ENCODE measurements at places on chromosomes 12 and 14.
A peak's percentile ranks its signal among the peaks of the same experiment; 100 is the strongest.

DNA sequence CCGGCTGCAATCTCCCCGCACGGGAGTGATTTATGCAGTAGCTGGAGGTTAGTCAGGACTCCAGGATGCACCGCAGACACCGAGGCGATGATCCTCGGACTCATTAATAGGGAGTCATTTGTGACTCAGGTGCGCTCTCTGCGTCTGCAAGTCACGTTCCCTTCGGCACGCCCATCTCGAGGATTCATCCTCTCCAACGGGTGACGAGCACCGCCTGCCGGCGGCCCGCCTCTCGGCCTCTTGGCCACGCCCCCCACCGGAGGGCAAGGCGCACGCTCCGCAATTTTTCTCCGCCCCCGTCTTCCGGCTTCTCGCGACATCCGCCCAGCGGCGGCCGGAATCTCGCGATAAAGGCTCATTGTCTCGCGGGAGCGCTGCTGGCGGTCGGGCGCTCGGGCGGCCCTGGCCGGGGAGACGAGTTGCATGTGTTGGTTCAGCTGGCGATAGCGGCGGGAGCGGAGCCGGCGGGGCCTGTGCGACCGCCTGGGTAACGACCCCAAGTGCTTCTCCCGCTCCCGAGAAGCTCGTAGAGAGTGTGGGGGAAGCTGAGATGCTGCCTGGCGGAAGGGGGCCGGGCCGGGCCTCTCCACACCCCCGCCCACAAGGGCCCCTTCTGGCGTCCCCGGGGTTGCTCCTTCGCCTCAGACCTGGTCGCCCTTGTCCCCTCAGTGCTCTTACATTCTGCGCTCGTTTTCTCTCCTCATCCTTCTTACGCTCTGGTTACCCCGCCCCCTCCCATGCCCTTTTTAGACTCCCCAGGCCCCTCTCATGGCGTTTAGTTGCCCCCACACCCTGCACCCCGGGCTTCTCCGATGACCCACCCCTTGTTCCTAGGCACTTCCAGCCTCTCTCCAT lies at the start of gene DENR:
Gene DENR (plus strand): TSS at position 361 of the 855 bp plus-strand sequence. CDS start 878 bp downstream, outside the sequence.
- peak; percentile 99 for DNase-seq

- DNase-seq: no peak
Observed at GRCh38 chr12:120586206-120586605, 5.0 kb upstream of the POP5 start.

DNA sequence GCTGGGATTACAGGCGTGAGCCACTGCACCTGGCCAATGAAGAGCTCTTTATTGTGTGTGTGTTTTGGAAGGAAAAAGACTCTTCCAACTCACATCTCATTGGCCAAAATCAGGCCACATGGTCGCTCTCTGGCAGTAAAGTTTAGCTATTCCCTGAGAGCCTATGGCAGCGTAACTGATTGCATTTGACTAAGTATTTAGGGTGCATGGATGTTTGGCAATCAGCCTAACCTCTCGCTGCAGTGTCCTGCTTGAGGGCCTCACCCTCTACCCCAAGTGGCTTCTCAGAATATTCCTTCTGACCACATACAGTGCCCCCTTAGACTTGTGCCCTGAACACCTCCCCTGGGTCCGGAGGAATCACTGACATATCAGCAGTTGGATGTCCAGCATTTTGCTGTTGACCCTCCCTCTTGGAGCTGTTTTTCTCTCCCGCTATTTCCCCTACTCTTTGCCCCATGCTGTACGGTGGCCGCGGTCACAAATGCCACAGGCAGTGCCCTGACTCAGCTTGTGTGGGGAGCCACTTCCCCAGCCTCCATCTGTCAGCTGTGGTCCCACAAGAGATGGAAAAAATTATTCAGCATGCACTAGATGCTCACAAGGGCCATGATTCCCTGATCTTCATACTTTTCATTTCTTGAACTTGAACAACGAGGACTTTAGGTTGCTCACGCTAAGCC lies 9.5 kb downstream of the PHETA1 start:
- no peak for DNase-seq

DNA sequence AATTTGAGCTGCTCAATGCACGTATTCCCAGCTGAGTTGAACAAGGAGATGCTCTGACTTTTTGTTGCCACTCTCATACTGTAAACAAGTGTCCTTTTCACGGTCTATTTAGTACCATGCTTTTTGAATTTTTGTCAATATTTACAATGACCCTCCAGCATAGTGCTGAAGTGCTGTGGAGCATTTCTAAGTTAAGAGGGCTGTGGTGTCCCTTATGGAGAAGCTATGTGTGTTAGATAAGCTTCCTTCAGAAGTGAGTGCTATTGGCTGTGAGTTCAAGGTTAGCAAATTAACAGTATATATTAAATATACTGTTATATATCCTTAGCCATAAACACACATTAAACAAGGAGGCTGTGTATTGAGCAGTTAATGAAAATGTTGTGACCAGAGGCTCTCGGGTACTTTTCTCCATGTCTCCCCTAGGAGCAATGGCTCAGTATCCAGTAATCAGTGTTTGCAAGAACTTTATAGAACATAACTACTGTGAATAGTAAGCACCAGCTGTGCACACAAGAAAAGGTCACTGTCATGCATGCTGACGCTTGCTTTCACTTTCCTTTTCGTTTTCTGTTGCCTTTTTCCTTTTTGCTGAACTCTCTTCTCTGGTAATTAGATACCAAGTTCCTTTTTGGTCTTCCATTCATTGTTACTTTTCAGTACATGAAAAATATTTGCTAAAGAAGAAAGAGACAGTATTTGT lies 187.2 kb upstream of the NEDD1 start:
- DNase-seq: peak; percentile 1

GRCh38 chr12:111034083-111034885 lies 113.9 kb upstream of the MYL2 start:
- no peak for DNase-seq

Data from activated CD8-positive, alpha-beta memory T cell treated with anti-CD3 and anti-CD28 coated beads for 4 hours (primary cell).